Caudate nucleus (tissue), 63 donors: ENCODE measurements at places on chromosomes 3 and 15.

DNA sequence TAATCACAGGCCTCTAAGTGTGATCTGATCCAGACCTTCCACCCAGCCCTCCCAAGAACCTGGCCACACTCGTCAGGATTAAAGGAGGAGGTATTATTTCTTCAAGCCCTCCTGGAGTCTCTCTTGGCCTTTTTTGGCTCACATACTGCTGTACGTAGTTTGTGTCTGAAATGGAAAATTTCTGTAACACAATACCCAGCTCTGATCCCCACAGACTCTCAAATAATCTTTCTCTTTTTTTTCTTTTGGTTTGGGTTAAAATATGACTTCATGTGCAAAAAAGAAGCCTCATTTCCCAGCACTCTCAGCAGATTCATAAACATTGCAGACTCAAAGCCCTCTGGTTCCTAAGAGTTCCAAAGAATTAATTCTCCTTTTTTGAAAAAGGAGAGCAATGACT lies 96.5 kb upstream of the PHLDB2 start:
- no peak for DNase-seq

DNA sequence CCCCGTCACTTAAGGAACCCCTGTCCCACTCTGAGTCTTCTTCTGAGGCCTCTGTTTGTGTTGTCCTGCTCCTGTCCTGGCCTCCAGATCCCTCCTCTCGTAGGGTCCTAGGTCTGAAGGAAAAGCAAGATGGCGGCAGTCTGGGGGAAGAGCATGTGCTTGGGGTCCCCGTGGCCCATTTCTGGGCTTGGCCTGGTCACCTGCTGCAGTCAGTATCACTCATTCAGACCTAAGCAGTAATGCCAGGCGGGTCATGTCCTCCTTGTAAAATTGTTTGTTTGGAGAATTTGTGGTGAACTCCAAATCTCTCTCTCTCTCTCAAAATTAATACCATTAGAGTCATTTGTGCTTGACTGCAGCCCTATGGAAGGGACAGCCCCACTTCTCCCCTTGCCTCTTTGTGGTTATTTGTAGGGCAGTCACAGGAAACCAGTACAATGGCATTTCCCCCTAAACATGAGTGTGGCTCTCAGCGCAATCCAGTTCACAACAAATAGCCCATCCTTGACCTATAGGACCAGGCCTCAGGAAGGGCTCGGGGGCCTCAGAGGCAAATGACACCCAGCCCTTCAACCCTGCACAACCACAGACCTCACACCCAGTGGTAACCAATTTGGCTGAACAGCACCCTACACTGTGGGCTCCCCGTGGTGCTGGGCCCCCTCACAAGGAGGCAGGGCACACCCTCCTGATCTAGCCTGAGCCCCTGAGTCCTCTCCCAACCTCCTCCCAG lies 173.5 kb downstream of the OR4M2 start:
- DNase-seq, result no peak

DNA sequence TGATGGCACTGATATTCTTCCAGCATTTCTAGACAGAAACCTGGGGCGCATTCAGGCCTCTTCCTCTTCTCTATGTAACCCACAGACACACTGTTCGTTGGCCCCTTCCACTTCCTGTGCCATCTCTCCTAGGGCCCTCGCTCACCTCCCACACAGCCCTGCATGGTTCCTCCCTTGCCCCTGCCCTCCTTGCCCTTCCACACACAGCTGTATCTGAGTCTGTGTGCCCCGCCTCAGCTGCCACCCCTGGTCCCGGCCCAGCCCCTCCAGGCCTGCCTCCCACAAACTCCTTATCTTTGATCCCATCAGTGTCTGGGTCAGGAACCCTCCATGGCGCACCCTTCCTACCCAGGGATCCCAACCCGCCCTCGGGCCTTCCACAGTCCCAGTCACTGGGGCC lies 37.9 kb downstream of the RAB6B start:
- no peak for DNase-seq

DNA sequence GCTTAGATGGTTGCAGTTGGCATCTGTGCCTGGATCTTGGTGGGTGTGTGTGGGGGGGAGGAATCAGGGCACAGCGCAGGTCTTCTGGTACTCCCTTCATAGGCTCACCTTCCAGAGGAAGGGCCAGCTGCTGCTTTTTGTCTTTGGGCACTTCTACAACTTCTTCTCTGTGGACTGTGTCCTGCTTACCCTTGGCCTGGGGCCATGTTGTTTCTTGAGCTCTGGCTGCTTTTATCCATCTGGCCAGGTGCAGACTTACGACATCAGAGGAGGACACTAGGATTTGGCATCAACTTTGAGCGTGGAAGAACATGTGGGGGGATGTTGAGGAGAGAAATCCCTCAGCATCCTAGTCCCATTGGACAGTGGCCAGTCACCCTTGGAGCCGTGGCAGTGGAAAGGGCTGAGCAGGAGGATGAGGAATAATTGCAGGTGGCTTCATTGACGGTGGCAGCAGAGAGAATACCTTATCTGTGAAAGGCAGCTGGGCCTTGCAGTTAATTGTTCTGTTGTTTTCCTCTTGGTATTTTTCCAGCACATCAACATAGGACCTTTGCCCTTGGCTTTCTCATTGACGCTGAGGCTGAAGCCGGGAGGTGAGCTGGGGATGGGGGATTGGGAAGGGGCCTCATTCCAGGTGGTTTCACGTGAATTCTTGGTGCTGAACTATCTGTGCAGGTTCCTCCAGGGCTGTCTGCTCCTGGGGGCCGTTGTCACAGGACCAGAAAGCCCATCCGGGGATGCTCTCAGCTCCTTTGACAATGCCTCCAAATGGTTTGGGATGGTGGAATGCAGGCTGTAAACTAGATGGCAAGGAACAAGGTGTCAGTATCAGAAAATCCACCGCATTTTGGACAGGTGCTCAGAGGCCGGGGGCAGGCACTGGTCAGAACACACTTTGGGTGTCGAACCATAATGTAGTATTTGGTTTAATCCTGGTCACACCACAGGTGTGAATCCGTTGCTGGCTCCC lies 9.7 kb downstream of the EPHB1 start:
- DNase-seq, result no peak

DNA sequence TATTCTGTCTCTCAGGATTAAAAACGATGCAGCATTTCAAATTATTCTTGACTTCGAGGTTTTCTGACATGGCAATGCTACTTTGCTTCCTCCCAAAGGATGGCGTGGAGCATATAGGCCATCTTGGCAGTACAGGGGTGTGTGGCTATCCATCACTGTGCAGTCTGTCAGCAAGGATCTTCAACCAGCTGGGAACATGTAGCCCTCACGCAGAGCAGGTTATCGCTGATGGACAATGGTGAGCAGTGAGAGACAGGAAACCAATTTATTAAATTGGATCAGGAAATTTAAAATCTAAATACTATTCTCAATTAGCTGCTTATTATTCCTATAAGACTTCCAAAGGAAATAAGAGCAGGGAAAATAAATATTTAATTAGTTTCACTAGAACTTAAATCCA lies 615.3 kb downstream of the OTOL1 start:
- no peak for DNase-seq

GRCh38 chr15:81304226-81304625 lies 19.7 kb downstream of the STARD5 start:
- no peak for DNase-seq

GRCh38 chr3:172580680-172581401 lies 57.6 kb upstream of the TNFSF10 start:
- DNase-seq, result no peak

GRCh38 chr15:36831125-36831903 lies 251.9 kb downstream of the CDIN1 start:
- DNase-seq, result no peak

DNA sequence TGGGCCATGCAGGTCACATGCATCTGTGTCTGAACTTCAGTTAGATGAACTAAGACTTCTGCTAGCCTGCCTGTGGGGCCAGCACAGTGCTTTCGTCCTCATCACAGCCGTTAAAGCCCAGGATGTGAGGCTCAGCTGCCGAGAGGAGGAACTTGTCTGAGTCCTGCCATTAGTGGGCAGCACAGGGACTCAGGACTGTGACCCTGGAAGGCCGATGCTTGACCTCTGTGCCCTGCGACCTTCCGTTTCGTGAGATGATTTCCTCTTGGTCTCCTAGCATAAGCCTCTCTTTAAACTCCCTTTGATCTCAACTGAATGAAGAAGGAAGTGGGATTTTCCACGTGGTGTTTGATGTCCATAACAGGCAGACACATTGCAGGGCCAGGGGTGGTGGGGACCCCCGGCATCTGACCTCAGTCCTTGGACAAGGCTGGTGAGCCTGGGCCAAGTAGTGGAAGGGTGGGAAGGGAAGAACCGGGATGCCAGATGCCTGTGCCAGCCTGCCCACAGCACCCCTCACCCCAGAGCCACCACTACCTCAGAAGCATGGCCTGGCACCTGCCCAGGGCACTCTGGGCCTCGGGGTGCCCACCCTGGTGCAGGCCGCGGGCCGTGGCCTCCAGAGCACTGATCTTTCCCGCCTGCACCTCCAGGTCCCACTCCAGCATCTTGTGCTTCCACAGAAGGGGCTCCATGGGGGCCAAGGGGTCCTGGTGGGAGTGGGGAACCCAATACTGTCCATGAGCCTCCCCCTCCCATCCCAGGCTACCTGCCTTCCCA lies 21.6 kb downstream of the PLA2G4B start:
- no peak for DNase-seq

GRCh38 chr15:69953051-69953450 lies 144.7 kb downstream of the TLE3 start:
- DNase-seq, result no peak

DNA sequence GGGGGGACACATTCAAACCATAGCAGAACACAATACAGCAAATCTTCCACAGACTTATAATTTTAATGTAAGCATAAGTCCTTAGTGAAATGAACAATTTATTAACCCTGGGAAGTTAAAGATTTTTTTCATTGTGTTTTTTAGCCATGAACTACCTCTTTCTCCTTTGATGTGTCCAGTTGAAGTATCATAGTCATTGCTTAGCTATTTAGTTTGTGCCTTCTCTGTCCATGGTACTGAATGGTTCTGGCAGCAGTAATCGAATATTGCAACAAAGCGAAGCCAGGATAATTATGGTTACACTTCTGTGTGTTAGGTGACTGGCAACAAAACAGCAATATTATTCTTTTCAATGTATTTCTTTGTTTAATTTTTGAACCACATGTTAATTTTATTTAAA lies 403.0 kb upstream of the ONECUT1 start:
- DNase-seq, result no peak

- no peak for DNase-seq
These were observed 90.0 kb upstream of the SLC6A6 start for GRCh38 chr3:14312375-14312774.

DNA sequence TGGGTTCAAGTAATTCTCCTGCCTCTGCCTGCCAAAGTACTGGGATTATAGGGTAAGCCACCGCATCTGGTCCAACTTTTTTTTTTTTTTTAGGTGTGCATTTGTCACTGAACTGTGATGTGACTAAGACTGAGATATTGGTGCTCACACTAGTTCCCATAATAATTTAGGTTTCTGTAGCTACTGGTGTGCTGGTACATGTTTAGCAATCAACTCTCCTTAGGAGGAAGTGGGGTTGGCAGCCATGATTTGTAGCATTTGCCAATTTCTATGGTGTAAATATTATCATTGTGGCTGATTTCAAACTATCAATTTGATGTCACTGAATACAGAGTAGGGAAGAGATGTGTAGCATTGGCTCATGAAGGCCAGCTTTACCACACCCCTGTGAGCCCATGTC lies 372.7 kb downstream of the EDEM1 start:
- DNase-seq, result no peak

- DNase-seq, result no peak
These were observed 97.7 kb upstream of the P2RY1 start for GRCh38 chr3:152737021-152737908.

GRCh38 chr3:146817704-146818103 lies 212.6 kb upstream of the PLSCR5 start:
- no peak for DNase-seq

GRCh38 chr3:17070161-17070959 lies 185.6 kb downstream of the PLCL2 start:
- DNase-seq, result no peak

GRCh38 chr3:46280105-46280797 lies 38.0 kb downstream of the CCR3 start:
- DNase-seq, result no peak

GRCh38 chr15:63244976-63245645 lies 32.3 kb upstream of the APH1B start:
- no peak for DNase-seq

DNA sequence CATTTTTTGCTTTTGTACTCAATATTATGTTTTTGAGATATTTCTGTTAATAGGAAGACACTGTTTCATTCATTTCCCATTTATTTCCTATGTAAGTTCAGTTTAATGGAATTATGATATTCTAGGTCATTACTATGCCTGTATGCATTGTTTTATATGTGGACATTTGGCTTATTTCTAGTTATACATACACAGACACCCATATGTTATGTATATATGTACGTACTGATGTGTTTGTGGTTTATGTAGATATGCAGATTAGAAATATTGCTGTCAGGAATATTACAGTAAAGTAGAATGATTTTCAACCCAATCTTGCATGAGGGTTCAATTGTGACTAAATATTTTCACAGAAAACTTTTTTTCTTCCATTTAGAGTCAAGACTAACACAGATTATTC lies 190.5 kb downstream of the KCNH8 start:
- no peak for DNase-seq

- no peak for DNase-seq
These were observed 38.6 kb downstream of the PDZRN3 start for GRCh38 chr3:73586190-73586589.
